ENCODE measurements at places on chromosomes 5 and 9.

DNA sequence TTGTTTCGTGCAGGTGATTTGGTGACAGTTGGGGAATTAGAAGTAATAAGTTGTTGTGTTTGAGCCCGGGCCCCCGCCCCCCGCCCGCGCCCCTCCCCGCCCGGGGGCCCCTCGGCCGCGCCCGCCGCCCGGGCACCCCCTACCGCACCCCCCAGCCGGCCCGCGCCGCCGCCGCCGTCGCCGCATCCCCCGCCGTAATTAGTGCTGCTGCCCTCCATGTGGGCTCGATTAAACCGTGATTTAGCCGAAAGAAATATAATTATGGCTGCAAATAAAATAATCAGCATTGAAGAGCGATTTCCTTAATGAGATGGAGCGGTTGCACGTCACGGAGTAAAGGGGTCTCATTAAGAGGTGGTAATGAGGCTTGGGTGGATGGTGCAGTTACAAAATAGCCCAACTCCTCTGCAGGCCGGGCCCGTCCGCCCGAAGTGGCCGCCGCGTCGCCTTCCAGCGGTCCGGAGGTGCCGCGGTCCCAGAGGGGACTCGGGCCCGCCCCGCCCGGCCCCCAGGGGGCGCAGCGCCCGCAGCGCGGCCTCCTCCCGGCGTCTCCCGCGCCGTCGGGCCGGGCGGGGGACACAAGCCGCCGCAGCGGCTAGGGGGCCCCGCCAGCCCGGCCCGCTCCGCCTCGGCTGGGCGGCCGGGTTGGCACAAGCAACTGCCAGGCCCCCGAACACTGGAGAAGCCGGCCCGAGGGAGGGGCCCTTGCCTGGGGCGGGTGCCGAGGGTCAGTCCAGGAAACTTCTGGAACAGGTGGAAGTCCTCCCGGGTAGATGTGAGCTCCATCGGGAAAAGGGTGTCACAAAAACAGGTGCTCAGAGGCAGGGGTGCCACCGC is 6.9 kb upstream of the OTP start:
- DNase-seq = no peak

DNA sequence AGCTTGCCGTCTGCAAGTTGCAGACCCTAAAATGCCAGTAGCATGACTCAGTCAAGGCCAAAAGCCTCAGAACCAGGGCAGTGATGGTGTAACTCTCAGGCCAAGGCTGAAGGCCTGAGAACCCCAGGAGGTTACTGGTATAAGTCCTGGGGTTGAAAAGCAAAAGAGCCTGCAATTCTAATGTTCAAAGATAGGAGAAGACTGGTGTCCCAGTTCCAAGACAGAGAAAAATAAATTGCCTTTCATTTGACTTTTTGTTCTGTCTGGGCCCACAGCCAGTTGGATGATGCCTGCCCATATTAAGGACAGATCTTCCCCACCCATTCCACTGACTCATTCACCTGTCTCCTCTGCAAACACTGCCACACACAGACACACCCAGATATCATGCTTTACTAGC is 673.2 kb downstream of the CDH18 start:
- no peak for DNase-seq

GRCh38 chr5:53927668-53928247 is 367.3 kb downstream of the NDUFS4 start:
- DNase-seq = no peak

DNA sequence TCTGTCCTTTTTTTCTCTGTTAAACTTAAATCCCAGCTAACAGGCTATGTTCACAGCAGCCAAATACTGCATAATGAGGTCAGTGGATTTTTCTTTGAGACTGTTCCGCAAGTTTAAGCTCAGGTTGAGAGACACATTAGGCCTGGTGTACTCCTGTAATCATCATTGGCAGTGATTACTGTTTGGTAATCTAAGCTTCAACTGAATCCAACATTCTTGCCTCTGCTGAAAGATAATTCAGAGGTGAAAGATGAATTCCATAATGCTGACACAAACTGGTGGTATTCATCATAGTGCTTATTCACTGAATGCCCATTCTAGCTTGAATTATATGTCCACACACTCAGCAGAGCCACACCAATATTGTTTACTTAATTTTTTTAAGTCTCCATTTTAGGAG is 108.5 kb downstream of the NFIB start:
- no peak for DNase-seq

GRCh38 chr5:64502196-64502595 is 3.6 kb upstream of the RGS7BP start:
- no peak for DNase-seq

DNA sequence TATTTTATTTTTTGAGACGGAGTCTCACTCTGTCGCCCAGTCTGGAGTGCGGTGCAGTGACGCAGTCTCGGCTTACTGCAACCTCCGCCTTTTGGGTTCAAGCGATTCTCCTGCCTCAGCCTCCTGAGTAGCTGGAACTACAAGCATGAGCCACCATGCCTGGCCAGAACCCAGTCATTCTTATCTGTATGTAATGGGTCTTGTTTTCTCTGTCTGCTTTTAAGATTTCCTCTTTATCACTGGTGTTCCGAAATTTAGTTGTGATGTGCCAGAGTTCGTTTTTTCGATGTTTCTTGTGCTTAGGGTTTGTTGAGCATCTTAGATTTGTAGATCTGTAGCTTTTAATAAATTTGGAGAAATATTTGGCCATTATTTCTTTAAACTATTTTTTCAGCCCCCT is 19.2 kb downstream of the SLC25A25 start:
- DNase-seq = no peak

GRCh38 chr9:114619191-114619761 is 8.2 kb downstream of the TMEM268 start:
- no peak for DNase-seq

- DNase-seq = no peak
Observed at GRCh38 chr5:137731176-137731575, 4.7 kb downstream of the KLHL3 start.
